ENCODE measurements at places on chromosomes 13 and 19. TPM values are rescaled to one million over a fixed set of nuclear protein-coding genes. Genes with fewer than 3 reads are reported as not detected.

Gene CD320
- 37.9 TPM for total RNA-seq

Gene FAM83E
- not detected for total RNA-seq

Gene KCNK6
- 5.5 TPM for total RNA-seq

Gene CPB2
- not detected for total RNA-seq

Gene ZNF440
- total RNA-seq: 4.5 TPM

Gene MED26
- total RNA-seq: 4.9 TPM

Gene NEK5
- total RNA-seq: 0.25 TPM

Gene EPS8L1
- 2.7 TPM for total RNA-seq
